ENCODE measurements at places on chromosomes 2 and 18. TPM values are rescaled to one million over a fixed set of nuclear protein-coding genes. Genes with fewer than 3 reads are reported as not detected.
A peak's percentile ranks its signal among the peaks of the same experiment; 100 is the strongest.

- DNase-seq = no peak
These were observed 38.3 kb downstream of the IL1RL2 start for GRCh38 chr2:102224824-102225739.

- DNase-seq = no peak
These were observed 150.3 kb downstream of the NDUFA10 start for GRCh38 chr2:239874636-239875356.

DNA sequence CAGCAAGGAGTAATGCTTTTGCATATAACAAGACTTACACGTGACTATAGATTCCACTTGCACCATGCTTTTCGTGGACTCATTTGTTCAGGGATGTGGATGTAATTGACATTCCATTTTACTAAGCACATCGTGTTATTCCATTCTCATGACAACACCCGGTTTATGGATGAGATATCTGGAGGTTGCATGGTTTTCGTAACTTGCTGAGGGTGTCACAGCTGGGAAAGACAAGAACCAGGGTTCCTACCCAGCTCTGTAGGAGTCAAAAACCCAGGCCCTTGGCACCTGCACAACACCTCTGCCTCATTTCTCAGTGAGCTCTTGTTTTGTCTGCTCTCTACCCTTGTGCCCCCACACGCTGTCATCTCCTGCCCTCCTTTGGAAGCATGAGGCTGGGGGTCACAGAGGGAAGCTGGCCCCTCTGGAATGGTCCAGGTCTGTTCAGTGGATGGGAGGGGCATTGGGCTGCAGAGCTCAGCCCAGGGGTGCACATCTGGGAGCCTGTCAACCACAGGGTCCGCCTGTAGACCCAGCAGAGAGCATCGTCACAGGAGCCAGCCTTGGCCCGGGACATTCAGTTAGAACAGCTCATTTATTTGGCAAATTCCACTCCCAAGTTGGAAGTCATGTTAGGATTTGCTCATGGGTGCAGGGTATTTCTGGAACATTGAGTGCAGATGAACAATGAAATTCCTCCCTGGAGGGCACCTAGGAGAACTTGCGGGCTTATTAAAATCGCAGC is 120.1 kb upstream of the TWIST2 start:
- DNase-seq = no peak

DNA sequence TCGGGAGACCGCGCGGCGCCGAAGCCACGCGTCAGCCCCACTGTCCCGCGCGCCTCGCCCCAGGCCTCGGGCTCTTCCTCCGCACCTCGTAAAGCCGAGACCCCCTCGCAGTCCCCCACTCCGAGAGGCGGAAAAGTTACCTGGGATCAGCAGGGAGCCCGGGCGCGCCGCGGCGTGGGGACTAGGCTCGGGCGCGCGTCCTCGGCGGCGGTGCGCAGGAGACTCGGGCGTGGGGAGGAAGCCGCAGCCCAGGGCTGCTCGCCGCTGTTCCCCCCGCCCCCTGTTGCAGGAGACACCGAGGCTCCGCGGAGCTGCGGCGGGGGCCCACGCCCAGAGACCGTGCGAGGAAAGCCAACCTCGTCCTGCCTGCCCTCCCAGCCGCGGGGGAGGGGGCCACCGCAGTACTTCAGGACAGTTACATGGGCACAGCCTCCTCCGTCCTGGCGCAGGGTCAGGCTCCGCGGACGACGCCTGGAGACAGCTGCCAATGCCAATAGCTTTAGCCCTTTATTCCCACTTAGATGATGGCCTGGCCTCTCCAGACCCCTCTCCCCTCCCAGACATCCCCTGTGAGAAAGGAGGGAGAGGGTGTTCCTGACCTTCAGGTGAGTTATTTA is at the start of gene EPB41L3:
EPB41L3 (minus strand) TSS at position 225 of the 617 bp plus-strand sequence. CDS start 54,814 bp downstream, outside the sequence.
- no peak for DNase-seq

DNA sequence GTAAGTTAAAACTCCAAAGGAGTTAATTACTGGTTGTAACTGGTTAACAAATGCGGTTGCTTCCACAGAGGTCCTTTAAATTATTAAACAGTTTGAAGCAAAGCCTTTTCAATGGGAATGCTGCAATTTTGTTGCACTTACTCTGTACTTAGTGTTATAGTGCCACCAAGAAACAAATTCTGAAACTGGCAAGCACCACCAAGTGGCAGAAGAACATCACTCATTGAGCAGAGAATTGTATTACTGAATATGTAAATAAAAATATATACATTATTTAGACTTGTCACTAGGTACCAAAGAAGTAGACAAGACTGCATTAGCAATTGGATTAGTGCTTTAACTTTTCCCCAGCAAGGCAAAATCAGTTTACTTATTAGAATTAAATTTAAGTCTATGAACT is 2.6 kb upstream of the TMEFF2 start:
- DNase-seq = no peak

- DNase-seq = no peak
These were observed 36.5 kb upstream of the HTR2B start for GRCh38 chr2:231161252-231161839.

DNA sequence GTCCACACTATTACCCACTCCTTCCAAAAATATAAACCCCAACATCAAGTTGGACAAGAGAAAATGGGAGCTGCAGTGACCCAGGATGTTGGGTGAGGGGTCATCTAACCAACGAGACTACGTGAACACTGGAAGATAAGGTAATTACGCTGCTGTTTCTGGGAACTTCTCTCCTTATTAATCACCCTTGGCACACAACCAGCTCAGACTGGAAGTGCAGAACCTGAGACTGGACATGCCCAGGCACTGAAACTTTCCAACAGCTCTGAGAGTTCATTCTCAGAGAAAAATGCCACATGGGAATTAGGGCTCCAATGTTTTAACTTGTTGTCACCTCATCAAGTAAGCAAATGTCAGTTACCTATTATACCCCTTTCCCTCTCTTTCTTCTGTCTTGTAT is 135.3 kb downstream of the CCDC148 start:
- no peak for DNase-seq

GRCh38 chr18:59200787-59201186 is 19.2 kb upstream of the GRP start:
- no peak for DNase-seq

DNA sequence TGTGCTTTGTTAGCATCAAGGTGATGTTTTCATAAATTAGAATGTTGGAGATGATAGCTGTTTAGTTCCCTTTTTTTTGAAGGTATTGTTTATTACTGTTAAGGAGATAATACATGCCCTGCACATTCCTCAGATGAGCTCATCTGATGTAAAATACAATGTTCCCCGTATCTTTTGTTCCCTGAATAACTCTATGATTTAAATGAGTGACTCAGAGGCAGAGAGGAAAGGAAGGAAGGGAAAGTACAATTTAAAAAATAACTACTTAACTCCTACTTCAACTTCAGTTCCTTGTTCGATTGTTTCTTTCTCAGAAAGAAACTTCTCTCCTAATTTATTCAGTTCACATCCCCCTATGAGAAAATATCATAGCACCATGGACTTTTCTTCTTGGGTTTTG is 208.7 kb downstream of the KCNE4 start:
- no peak for DNase-seq

- no peak for DNase-seq
These were observed 24.5 kb downstream of the MALT1 start for GRCh38 chr18:58695772-58696171.

GRCh38 chr2:27747827-27748352 is 23.6 kb upstream of the MRPL33 start:
- DNase-seq = no peak

DNA sequence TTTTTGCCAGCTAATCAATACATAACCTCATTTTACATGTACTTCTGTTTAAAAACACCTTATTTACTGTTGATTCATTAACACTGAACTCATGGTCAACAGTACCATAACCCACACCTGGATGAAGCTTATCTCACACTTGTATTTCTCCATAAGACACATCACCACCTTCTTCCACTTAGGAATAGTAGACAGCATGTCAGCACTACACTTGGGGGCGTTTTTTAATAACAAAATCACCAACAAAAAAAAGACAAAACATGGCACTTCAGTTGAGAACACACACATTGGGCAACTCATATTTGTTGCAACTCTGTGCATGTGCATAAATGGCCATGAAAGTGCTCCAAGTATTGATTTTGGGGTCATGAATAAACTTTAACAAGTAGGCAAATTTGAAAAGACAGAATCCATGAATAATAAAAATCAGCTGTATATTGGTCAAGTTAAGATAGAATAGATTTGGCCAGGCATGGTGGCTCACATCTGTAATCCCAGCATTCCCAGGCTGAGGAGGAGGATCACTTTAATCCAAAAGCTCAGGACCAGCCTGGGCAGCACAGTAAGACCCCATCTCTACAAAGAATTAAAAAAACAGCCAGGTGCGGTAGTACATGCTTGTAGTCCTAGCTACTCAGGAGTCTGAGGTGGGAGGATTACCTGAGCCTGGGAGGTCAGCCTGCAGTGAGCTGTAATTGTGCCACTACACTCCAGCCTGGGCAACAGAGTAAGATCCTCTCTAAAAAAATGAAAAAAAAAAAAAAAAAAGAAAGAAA is 84.4 kb upstream of the SRD5A2 start:
- DNase-seq = no peak

- DNase-seq = peak; percentile 26
These were observed 46.3 kb downstream of the PSMG2 start for GRCh38 chr18:12749121-12749520.

GRCh38 chr2:186603286-186603685 is 13.4 kb downstream of the ITGAV start:
- no peak for DNase-seq

- DNase-seq = no peak
These were observed 10.2 kb downstream of the ZNF516 start for GRCh38 chr18:76484749-76485387.

GRCh38 chr18:34710934-34711333 is 836 bp downstream of the DTNA start:
- no peak for DNase-seq

DNA sequence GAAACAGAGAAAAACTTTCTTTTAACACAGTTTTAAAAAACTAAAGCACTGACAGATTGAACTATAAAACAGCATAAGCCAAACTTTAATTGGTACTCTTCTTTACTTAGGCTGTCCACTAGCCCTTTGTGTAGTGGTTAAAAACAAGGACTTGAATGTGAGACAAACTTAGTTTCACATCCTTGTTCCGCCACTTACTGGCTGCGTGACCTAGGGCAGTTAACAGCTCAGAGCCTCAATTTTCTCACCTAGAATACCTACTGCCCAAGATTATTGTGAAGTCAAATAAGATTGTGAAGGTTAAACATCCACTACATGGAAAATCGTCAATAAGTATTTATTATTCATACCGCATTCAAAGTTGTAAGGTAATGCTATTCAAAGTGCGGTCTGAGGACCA is 2.0 kb downstream of the WDR35 start:
- no peak for DNase-seq

DNA sequence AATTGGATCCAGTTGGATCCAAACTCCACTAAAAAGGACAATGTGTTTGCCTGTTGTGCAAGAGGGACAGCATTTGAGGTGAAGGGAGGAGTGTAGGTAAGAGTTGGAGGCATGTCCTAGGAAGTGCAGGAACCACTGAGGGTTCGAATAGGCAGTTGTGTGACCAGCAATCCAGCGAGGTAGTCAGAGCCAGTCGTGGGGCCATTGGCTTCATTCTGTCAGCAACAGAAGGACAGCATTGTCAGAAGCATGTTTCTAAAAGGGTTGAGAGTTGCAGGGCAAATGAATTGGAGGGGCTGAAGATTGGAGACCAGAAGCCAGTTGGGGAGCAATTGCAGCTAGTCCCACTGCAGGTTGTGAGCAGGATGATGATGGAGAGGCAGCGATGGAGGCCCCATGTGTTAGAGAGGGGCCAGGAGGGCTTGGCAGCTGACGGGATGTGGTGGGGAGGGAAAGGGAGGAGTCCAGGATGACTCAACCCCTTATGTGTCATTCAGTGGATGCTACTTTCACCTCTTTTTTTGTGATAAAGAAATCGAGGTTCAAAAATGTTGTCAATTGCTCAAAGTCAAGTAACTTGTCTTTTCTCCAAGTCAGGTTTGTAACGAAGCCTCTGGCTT is 96.7 kb upstream of the SIX3 start:
- DNase-seq = no peak

GRCh38 chr2:5539282-5540165 is 152.7 kb upstream of the SOX11 start:
- no peak for DNase-seq

DNA sequence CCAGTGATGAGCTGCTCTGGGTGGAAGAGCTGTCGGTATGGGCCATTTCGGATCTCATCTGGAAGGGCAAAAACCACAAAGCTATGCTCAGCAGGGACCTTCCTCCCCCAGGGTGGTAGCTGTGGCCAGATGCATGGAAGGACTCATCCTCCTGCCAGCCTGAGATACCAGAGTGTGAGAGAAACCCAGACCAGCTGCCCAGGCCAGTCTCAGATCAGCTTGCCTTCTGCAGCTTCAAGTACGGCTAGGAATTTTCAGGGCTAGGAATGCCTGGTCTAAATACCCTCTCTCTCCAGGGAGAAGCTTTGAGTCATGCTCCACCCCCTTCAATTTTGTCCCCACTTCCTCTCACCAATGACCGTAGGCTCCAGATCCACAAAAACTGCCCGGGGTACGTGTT is 1.4 kb upstream of the TUBA4B start:
- no peak for DNase-seq

GRCh38 chr18:7332452-7332851 is 101.6 kb downstream of the LRRC30 start:
- DNase-seq = no peak

DNA sequence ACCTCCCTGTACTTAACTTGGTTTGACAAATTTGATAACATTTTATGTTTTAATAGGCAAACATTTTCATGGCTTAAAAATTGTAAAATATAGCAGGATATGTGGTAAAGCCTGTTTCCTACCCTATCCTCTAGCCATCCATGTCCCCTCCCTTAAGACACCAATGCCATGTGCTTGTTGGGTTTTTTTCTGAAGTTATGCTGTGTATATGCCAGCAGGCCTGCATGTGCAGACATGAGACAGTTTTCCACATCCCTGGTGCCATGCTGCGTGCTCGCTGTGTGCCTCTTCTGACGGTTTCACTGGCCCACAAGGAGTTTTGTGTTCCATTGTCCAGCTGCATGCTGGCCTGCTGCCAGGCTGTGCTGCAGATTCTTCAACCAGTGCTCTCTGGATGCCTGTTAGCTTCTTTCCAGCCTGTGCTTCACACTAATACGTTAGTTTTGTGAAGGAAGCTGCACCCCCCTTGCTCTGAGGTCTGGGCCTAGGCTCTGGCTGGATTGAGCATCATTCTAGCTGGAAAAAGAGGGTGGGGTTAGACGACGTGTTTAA is 16.9 kb downstream of the INPP4A start:
- DNase-seq = no peak

Gene M1AP
- total RNA-seq = 0.94 TPM

Gene GCG
- total RNA-seq = 1.7 TPM

Gene G6PC2
- total RNA-seq = not detected

Gene SP5
- 0.24 TPM for total RNA-seq

Gene CYP27C1
- total RNA-seq = 0.05 TPM

Gene RUFY4
- 2.6 TPM for total RNA-seq

Gene C2orf15
- total RNA-seq = 1.8 TPM

Gene GAD1
- 1.0 TPM for total RNA-seq

Gene ACVR1C
- 0.24 TPM for total RNA-seq

Gene CXCR1
- total RNA-seq = 0.24 TPM

Gene ITPRIPL1
- total RNA-seq = 7.7 TPM

Gene DSG3
- total RNA-seq = 17.1 TPM

Gene SNORC
- total RNA-seq = 1.4 TPM

Gene FMNL2
- 18.9 TPM for total RNA-seq

Gene SLC30A3
- 0.05 TPM for total RNA-seq

Measured in thymus (tissue), 14 donors.